Temporal lobe (tissue), 4 donors: ENCODE measurements at places on chromosomes 7 and 10. TPM values are rescaled to one million over a fixed set of nuclear protein-coding genes. Genes with fewer than 3 reads are reported as not detected.

TMEM60 gene
- 8.9 TPM for total RNA-seq

RTKN2 gene
- total RNA-seq: 3.7 TPM

BLNK gene
- 0.25 TPM for total RNA-seq

AGR2 gene
- 0.49 TPM for total RNA-seq

ELAPOR2 gene
- total RNA-seq: 22.4 TPM

MAT1A gene
- total RNA-seq: under 0.01 TPM

OPN1SW gene
- total RNA-seq: not detected

SPDYE2 gene
- total RNA-seq: not detected

C10orf53 gene
- not detected for total RNA-seq

MALRD1 gene
- 2.7 TPM for total RNA-seq

LBX1 gene
- total RNA-seq: not detected

IFIT2 gene
- 2.7 TPM for total RNA-seq

FKBP6 gene
- total RNA-seq: 0.25 TPM

VENTX gene
- total RNA-seq: not detected

TRPV6 gene
- total RNA-seq: under 0.01 TPM

AMPH gene
- total RNA-seq: 47.0 TPM

NUP42 gene
- 55.6 TPM for total RNA-seq

ACSM6 gene
- total RNA-seq: not detected

IGF2BP3 gene
- 37.9 TPM for total RNA-seq

NOLC1 gene
- total RNA-seq: 33.4 TPM

NPFFR1 gene
- total RNA-seq: 1.5 TPM

LYZL1 gene
- not detected for total RNA-seq

SPDYE1 gene
- not detected for total RNA-seq

TMEM270 gene
- not detected for total RNA-seq

WDFY4 gene
- 0.49 TPM for total RNA-seq

ACHE gene
- total RNA-seq: 16.7 TPM

INMT gene
- under 0.01 TPM for total RNA-seq
